ENCODE measurements at places on chromosomes 12 and 14.

GRCh38 chr14:52241087-52241793, 26.3 kb upstream of the PTGDR start:
- DNase-seq: no peak

GRCh38 chr14:71497645-71498086, 434.6 kb upstream of the RGS6 start:
- DNase-seq: no peak

GRCh38 chr12:38931461-38931860, 26.1 kb upstream of the CPNE8 start:
- DNase-seq: no peak

GRCh38 chr14:104341532-104342434, 203.4 kb downstream of the KIF26A start:
- DNase-seq: no peak

GRCh38 chr12:124682425-124683151, 115.2 kb upstream of the NCOR2 start:
- DNase-seq: no peak

- DNase-seq: no peak
Measured at GRCh38 chr14:55762595-55763232, 182.7 kb downstream of the KTN1 start.

DNA sequence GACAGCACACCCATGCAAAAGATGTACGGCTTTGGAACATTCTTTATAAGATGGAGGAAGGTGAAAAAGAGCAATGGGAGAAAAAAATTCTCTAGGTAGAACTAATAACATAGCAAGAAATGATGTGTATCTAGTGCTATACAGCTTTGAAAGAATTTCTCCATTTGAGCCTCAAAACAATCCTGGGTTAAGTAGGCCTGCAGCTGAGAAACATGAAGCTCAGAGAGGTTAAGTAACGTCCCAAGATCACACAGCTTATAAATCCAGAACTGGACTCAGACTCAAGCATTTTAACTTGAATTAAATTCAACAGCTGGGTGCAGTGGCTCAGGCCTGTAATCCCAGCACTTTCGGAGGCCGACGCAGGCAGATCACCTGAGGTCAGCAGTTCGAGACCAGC, 32.9 kb downstream of the TTC7B start:
- DNase-seq: no peak

DNA sequence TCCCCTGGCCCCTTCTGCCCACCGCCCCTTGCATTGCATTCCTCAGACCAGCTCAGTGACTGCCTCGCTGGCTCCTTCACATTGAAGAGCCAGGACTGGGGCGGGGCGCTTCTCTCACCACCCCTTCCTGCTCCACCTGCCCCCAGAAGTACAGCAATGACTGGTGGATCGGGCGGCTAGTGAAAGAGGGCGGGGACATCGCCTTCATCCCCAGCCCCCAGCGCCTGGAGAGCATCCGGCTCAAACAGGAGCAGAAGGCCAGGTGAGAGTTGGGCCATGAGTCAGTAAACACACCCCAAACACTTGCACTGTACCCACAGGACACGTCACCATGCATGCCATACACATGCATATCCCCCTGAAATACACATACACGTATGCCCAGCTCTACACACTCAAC, 5.8 kb downstream of the CACNB3 start:
- no peak for DNase-seq

GRCh38 chr14:64186231-64187129, 107.7 kb downstream of the ESR2 start:
- DNase-seq: no peak

DNA sequence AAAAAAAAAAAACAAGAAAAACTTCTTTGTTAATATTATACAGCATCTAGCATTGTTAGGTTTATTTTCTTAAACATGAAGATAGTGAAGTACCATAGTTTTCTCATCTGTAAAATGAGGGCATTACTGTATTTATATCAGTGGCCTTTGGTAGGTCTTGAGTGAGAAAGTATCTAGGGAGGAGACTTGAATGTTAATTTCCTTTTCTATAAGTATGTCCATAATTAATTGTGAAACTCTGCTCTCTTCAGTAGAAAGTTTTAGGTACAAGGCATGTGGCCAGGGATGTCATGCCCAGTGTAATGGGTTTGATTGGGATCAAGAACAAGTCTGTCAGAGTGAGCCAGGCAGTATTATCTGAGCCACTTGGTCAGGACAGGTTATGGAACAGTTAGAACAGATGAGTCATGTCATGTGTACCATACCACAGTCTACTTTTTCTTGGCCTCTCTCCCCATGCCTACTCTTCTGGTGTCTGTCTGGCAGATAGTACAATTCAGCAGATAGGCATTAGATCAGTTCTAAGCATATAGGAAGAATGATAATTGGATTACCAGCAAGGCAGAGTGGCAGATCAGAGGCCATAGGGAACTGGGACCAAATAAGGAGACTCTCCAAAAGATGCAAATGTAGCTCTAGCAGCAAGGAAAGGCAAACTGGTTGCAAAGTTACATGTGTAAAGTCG, 30.4 kb downstream of the FBXO34 start:
- DNase-seq: peak; percentile 25

GRCh38 chr14:81172353-81172752, 48.4 kb downstream of the GTF2A1 start:
- no peak for DNase-seq

- DNase-seq: no peak
Measured at GRCh38 chr14:61212546-61212945, 68.6 kb downstream of the TMEM30B start.

GRCh38 chr12:57149245-57149900, 2.0 kb upstream of the LRP1-AS start:
- DNase-seq: no peak
